Left renal cortex interstitium (tissue), 4 donors: ENCODE measurements at places on chromosomes 1 and 21.

GRCh38 chr1:17773591-17774326 lies 18.6 kb downstream of the ACTL8 start:
- DNase-seq, result no peak

DNA sequence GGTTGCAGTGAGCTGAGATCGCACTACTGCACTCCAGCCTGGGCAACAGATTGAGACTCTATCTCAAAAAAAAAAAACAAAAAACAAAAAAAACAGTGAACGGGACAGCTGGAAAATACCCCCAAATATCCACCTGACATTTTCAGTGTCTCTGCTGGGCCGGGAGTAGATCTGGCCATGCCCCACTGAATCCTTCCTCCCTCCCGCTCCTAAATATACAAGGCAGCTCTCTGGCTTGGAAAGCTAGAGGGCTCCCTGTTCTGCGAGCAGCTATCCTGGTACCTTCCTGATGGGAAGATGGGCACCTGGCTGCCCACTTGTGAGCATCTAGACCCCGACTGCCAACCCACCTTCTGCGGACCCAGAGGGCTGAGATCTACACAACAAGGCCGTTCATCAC lies 21.4 kb downstream of the SPSB1 start:
- DNase-seq, result no peak

DNA sequence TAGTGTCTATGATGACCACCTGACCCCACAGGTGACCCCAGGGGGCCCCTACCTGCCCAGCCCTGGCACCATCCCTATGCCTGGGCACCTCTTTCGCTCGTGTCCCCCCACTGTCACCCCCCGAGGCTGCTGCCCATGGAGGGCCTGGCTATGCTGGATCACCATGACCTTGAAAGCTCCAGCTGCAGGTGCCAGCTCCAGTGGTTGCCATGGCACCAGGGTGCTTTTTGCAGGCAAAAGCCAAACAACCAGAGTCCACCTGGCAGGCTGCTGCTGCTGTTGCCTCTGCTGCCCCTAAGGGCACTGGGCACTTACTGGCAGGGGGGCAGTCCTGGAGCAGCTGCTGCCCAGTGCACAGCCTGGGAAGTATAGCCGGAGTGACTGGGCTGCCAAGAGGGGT lies 21.7 kb downstream of the ETNK2 start:
- DNase-seq, result no peak

DNA sequence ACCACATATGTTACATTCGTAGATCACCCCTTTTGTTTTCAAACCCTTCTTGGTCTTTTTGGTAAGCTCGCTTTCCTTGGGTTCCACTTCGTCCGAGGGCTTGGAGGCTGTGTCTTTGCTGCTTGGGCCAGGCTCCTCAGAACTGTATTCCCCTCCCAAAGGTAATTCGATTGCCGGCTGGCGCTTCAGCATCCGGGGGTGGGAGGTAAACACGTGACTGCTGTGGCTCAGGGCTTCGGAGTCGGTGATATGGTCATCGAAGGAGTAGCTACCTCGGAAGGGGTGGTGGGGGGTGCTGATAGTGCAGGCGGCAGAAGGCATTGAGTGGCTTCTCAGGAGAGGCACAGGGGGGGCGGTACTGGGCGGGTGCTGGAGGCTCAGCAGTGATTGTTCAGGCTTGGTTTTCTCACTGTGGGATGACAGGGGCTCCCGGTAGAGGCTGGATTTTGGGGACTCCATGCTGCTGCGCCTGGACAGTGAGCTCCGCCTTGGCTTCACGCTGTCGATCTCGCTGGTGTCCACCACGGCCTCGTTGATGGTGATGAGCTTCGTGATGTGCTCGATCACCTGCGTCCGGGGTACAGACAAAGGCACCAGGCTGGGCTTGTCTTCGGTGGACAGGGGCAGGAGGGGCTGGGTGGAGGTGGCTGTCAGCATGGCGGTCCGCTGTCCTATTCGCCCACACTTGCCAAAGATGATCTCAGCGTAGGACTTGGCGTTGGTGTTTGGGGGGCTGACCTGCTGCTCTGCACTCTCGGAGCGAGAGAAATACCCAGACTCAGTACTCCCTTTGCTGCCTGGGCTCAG lies 98.6 kb upstream of the EDN2 start:
- DNase-seq, result no peak

- DNase-seq, result no peak
Observed at GRCh38 chr1:205593967-205594366, 37.8 kb downstream of the ELK4 start.

GRCh38 chr1:63935553-63935952 lies 161.7 kb downstream of the ROR1 start:
- no peak for DNase-seq

GRCh38 chr1:229285440-229285839 lies 14.5 kb downstream of the RAB4A start:
- DNase-seq, result no peak

- no peak for DNase-seq
Observed at GRCh38 chr1:85268801-85269585, 7.4 kb downstream of the BCL10 start.

DNA sequence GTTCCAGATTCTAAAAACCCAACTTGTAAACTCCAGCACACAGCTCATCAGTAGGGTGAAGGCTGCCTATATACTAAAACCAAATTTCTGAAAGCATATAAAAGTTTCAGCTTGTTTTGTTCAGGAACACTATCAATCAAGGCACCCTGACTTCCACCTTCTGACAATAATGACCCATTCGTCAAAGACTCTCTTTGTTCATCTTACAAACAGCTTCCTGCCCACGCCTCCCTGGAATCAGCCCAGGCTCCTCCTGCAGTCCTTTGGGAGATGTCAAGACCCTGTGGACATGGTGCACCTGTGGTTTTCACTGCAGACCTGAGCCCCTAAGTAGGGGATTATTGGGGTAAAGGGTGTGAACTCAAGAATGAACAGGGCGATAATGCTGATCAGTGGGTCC lies 178.9 kb upstream of the CAMK1G start:
- DNase-seq, result no peak

DNA sequence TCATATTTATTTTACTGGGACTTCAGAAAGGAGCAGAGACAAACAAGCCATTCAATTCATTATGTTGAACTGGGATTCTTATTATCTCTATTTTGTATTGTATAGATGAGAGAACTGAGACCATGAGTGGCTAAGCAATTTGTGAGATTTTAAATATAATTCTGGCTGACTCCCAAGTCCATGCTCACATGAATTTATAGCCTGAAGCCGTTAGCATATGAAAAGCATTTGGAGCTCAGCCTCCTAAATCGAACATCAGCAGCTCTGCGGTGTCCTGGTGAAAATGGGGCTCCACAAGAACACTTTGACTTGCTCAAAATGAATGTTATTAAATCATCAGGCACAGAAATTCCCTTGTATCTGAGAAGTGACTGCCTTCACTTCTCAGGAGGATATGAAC lies 96.8 kb upstream of the DPT start:
- no peak for DNase-seq

DNA sequence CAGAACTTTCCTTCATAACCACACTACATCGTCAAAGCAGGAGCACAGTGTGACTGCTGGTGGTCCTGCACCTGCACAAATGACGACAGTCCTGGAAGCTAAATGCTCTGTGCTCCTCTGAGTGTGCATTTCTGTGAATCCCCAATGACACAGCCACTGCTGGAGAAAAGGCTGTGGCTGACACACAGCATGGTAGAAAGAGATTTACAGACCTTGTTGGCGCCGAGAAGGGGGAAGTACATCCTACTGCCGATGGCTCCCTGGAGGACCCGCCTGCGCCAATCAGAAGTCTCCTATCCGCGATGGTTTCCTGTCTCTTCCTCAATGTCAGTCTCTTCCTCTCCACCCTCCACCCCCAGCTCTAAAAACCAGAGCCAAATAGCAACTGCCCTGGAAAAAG lies 115.4 kb upstream of the RAB4A start:
- DNase-seq, result no peak

DNA sequence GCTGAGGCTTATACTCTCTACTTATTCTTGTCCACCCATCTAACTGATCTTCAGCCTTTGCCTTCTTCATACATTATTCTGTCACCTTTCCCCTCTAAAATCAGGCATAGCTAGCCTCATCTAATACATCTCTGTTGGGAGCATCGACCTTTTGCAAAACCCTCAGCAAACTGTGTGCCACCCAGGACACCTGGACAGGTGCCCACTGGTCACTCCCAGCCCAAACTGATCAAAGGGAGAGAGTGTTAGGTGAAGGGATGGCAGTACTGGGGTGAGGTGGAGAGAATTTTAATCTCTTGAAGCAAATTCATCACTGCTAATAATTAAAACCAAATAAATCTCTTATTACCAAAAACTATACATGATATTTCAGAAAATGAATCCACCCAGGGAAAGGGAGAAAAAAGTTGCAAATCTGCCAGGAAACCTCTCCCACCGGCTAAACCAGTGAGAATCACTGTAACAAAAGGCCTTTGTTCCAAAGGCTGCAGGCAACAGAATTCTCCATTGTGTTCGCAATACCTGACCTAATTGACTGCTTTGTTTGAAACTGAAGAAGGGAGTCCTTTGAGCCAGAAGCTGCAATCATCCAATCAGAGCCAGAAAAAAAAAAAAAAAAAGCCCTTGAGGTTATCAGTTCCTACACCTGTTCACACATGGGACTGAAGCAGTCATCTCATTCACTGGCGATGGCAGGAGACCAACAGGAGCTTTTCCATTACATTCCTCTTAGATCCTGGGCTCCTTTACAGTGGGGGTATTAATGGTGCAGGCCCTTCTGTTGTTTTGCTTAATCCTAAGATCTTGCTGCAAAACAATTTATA lies 172.6 kb downstream of the APP start:
- DNase-seq, result no peak

GRCh38 chr21:36288651-36289243 lies 31.2 kb upstream of the MORC3 start:
- no peak for DNase-seq

DNA sequence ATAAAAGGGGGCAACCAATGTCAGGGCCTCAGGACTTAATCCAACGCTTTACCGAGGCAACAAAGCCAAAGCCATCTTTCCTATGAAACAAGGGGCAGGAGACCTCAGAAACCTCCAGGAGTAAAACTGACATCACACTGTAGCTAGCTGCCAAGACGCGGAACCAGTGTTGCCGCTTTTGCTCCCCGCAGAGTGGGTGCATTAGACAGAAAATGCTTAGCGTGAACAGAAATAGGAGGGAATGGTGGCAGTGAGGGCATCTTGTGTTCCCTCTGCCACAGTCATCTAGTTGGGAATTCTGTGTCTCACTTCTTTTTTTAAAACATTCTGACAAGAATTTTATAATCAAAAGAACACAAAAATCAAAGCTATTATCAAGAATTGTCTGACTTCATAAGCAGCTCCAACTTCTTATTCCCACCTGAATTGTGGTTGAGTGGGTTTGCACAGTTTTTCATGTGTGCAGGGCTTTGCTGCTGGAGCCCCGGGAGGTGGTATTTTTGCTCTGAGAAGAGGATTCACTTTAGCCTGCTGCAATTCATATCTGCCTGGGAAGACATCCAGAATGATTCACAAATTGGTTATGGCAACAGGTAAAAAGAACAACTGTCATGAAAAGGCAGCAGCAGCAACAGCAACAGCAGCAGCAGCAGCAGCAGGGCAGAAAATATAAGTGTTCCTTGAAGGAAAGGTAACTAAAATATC lies 82.2 kb upstream of the DIRAS3 start:
- no peak for DNase-seq

GRCh38 chr21:29481641-29482040 lies 182.9 kb downstream of the BACH1 start:
- DNase-seq, result no peak

- DNase-seq, result no peak
Observed at GRCh38 chr1:37765916-37766664, 1.2 kb upstream of the EPHA10 start.

- DNase-seq, result no peak
Observed at GRCh38 chr1:31795801-31796621, 19.8 kb downstream of the SPOCD1 start.

DNA sequence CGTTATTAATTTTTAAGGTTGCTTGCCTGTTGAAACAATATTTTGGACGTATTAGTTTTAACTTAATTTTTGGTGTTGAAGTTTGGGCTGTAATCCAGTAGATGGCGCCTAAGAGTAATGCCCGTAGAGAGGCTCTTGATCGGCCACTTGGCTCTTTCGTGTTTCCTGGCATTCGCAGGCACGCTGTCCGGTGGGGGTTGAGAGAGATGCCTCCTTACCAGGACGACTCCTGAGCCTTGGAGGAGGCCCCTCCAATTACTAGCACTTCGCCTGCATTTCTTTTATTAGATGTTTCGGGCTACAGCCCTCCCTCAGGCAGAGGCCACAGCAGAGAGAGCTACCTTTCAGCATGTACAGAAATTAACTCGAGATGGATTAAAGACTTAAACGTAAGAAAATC lies 12.0 kb downstream of the OR2M4 start:
- DNase-seq, result no peak
